ENCODE measurements at places on chromosomes 3 and 15.

GRCh38 chr3:109337393-109337792 lies at the start of gene DPPA4:
TSS of gene DPPA4 (minus strand) at chr3:109337546. CDS start at chr3:109337517, 29 bp downstream.
- DNase-seq: no peak

- DNase-seq: no peak
Observed at GRCh38 chr3:108605491-108605890, 16.0 kb downstream of the DZIP3 start.

DNA sequence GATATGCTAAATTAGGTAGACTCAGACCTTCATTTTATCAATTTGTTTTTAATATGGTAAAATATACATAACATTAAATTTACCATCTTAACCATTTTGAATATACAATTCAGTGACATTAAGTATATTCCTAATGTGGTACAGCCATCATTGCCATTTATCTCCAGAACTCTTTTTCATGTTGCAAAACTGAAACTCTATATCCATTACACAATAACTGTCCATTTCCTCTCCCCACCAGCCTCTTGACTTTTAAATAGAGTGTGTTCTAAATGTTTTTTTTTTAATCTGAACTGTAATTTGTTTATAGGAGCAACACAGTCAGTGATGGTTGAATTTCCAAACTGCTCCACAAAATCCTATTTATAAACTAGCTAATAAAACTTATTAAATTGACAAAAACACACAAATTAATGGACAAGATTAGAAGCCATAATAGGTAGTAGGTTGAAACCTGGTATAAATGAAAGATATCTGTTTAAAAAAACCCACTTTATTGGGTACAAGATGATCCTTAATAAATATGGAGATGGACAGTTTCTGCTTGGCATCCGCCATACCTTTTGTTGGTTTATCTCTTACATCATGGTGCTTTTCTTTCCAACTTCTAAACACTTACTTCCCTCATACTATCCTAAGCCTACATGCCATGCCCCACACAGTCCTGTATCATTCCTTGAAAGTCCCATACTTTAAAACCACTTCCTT lies 142.4 kb downstream of the ZPLD1 start:
- peak; percentile 22 for DNase-seq

GRCh38 chr3:137348936-137349335 lies 391.2 kb downstream of the IL20RB start:
- DNase-seq: no peak

- DNase-seq: no peak
Observed at GRCh38 chr3:10106919-10107318, 1.1 kb downstream of the FANCD2OS start.
